ENCODE measurements at places on chromosomes 13 and 19.

DNA sequence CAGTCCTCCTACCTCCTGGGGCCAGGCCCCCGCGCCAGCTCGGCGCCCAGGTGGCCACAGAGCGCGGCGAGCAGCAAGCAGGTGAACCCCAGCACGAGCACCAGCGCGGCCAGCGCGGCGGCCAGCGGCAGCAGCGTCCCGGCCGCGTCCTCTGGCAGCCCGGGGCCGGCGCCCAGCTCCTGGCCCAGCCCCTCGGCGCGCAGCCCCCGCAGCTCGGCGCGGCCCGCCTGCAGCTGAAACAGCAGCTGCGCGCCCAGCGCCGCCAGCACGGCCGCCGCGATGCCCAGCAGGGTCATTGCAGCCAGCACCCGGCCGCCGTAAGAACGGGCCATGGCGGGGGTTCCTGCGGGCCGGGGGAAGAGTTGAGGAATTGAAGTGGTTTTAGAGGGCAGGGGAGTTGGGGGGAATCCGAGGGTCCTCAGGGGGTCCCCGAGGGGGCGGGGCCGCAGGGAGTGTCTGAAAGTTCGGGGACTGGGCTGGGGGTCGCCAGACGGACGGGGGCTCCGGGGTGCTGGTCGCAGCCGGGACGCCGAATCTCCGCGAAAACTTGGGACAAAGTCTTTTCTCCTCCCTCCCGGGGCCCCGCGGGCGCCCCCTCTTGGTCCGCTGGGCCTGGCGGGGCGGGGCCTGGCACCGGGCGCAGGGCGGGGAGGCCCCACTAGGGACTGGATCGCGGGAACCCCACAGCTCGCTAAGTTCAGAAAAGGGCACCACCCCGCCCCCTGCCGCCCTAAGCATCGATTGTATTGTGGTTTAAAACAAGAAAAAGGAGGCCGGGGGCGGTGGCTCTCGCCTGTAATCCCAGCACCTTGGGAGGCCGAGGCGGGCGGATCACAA, at the start of gene TMEM221:
Gene TMEM221, minus strand, starts transcription at position 538 of the 837 bp plus-strand sequence. Its CDS starts 206 bp downstream, at position 332.
- peak; percentile 35 for DNase-seq

DNA sequence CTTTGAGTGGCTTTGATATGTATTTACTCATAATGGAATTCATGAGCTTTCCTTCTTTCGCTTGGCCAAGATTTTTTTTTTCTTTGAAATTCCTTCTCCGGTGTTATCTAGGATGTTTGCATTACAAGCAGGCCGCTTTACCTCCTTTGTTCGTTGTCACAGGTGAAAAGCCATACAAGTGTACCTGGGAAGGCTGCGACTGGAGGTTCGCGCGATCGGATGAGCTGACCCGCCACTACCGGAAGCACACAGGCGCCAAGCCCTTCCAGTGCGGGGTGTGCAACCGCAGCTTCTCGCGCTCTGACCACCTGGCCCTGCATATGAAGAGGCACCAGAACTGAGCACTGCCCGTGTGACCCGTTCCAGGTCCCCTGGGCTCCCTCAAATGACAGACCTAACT, 16.7 kb downstream of the KLF5 start:
- no peak for DNase-seq

DNA sequence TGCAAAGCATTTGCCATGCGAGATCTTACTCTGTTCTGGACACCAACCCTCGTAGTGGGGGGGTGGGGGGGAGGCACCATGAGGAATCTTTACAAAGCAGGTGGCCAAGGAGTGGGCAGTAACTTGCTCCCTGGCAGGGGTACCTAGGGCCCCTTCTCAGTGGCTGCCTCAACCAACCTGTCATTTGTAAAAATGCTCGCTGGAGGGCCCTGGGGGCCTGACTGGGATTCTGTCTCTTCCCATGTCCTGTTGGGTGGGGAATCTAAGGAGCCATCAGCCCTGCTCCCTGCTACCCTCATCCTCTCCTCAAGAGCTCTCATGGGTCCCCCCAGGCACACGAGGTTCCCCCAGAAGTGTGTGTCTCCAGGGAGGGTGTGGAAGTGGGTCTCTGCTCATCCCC, 1.5 kb downstream of the KCNN1 start:
- no peak for DNase-seq

DNA sequence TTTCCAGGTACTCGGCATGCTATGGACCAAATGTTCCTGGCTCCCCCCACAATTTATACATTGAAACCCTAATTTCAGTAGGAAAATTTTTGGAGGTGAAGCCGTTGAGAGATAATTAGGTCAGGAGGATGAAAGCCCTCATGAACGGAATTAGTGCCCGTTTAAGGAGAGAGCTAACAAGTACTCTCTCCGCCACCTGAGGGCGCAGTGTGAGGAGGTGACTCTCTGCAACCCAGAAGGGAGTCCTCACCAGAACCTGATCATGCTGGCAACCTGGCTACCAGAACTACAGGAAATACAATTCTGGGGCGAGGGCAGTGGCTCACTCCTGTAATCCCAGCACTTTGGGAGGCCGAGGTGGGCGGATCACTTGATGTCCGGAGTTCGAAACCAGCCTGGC, 397.8 kb downstream of the SLITRK5 start:
- no peak for DNase-seq

- DNase-seq: no peak
These were observed 21.4 kb downstream of the MIR17HG start for GRCh38 chr13:91368676-91369440.

DNA sequence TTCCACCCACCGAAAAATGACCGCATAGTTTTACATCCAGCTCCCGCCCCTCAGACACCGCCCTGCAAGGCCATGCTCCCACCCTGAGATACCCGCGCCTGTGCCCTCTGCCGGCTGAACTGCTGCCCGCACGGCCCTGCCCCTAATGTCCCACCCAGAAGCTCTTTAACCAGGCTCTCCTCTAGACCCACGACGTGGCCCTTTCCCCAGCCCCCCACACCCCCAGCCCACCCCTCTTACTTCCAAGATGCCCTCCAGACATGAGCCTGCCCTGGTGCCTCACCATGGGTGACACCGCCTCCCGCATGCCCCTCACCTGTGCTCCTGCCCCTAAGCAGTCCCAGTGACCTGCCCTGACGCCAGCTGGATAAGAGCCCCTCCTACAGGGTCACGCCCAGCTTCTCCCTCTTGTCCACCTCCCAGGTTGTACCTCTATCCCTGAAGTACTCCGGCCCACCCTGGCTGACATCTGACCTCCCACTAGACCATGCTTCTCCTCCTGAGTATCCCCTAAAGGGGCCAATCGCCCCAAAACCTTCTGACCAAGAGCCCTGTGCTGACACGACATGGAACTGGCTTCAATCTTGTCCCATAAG, 51.2 kb downstream of the COLGALT1 start:
- DNase-seq: no peak

- DNase-seq: no peak
These were observed 11.8 kb downstream of the PRR12 start for GRCh38 chr19:49602806-49603205.

- no peak for DNase-seq
These were observed 581 bp downstream of the RPL18 start for GRCh38 chr19:48618278-48618915.

GRCh38 chr19:41264581-41265394, 616 bp downstream of the HNRNPUL1 start:
- peak; percentile 51 for DNase-seq

DNA sequence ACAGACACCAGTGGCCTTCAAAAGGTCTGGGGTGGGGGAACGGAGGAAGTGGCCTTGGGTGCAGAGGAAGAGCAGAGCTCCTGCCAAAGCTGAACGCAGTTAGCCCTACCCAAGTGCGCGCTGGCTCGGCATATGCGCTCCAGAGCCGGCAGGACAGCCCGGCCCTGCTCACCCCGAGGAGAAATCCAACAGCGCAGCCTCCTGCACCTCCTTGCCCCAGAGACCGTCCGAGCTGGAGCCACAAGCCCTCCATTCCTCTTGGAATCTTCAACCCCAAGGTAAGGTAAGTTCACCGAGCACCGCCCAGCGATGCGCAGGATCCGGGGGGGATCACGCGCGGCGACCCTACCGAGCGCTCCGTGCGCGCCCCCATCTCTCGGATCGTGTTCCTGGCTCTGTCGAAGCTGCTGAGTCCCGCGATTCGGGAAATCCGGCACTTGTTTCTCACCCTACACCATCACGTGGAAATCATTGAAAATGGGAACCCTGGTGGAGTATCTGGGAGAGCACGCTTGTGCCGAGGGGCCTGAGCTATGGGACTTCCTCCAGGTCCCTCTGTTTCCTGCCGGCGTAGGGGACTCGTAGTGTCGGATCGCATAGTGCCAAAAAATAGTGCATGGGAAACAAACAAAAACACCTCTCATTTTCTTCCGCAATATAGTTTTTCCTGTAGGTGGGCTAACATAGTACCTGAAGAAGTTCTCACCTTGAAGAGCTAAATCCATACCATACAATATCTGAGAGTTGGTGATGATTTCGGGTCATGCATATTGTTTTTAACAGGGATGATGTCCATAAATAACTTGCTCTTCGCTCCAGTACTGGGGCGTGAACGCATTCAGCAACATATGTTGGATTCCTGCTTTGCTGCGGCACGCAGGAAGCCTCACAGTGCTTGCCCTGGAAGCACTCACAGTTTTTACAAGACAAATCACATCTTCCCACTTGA, 9.3 kb downstream of the PDX1 start:
- DNase-seq: no peak

DNA sequence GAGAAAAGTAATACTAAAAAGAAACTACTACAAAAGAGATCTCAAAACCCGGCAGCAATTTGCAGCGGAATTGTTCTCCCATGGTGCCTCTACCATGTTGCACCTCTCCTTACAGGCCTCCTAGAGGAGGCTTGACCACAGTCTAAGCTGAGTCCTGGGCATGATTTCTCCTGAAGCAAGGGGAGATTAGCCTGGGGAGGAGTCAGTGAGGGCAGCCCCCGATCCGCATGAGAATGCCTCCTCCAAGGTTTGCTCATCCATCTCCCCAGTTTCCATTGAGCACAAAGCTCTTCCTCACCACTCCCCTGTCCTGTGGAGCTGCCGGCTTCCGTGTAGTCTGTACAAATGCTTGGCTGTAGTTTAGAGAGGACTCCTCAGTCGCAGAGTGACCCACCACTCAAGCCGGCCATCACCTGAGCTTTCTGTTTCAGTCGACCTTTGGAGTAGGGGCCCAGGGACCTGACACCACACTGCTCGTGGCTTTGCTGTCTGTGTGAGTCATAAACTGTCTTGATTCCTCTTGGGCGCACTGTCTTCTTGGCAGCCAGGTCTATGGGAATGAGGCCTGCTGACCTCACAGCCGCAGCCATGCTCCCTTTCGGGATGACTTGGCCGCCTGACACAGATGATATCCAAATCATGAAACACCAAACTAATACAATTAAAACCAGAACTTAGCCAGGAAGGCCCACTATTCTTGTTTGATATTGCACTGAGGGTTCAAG, 72.3 kb downstream of the C1QTNF9 start:
- no peak for DNase-seq

DNA sequence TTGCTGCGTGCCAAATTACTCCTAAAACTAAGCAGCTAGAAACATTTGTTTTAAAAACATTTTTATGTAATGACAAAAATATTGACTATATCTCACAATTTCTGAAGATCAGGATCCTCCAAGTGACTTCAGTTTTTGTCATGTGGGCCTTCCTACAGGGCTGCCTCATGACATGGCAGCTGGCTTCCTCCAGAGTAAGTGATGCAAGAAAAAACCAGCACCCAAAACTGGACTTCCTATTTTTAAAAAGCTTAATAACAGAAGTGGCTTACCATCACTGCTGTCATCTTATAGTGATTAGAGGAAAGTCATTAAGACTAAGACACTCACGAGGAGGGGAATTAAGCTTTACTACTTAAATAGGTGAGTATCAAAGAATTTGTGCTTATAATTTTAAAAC, 681.7 kb downstream of the PCDH17 start:
- no peak for DNase-seq

DNA sequence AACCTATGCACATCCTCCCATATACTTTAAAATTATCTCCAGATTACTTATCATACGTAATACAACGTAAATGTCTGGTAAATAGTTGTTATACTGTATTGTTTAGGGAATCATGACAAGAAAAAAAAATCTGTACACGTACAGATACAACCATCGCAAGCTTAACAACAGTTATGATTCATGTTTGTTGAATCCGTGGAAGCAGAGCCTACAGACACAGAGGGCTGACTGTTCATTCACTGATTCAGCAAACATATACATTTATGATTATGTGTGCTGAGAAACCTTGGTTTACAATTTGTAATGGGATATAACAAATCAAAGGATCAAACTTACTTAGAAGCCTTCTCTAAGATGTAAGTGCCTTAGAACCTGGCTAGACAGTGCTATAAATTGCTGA, 1.5 kb downstream of the ZNF260 start:
- DNase-seq: no peak

GRCh38 chr19:38644719-38645118, 2.7 kb upstream of the ACTN4 start:
- DNase-seq: no peak

GRCh38 chr19:34806976-34807860, 34.2 kb upstream of the ZNF599 start:
- DNase-seq: no peak

GRCh38 chr13:97853550-97853949, 99.9 kb upstream of the IPO5 start:
- DNase-seq: no peak

- no peak for DNase-seq
These were observed 24.2 kb upstream of the C1QTNF9B start for GRCh38 chr13:23921451-23921888.

DNA sequence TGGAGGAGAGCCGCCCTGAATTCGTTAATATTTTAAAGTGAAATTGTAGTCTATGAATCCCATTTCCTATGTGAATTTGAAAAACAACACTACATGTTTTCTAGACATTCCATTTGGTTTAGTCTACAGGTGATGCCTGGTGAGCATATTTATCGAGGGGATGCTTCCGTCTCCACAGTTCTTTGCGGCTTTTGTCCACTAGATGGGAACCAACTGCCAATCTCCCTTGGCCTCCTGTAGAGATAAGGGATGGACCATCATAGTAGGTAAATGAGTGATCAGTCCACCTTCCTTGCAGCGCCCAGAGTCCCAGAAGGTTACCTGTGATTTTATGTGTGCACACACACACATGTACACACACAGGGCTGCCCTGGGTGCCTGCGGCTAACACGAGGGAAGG, 289.8 kb upstream of the SOX21 start:
- no peak for DNase-seq

DNA sequence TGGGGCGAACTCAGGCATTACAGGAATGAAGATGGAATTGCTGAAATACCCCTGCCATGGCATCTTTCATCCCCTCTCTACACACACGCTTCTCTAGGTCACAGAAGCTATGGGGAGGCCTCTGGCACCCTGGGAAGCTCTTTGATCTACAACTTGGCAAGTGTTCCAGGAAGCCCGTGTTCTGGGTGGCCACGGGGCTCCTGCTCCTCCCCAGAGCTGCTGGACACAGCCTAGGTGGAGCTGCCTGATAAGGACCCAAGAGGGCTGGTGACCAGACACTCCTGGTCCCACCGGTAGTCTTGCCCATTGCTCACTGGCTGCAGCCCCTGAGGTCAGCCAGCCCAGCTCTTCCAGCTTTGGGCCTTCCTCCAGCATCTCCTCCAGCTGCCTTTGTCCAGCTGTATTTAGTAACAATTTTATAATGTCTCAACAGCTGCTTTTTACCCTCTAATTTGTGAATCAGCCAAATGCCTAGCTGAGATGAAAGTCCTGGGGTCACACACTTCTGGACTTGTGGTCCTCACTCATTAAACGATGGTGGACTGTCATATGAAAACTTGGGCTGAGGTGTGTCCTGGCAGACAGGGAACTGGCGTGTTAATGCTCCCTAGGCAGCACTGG, 72.8 kb upstream of the SPATA13 start:
- no peak for DNase-seq

All from stimulated activated CD4-positive, alpha-beta T cell treated with anti-CD3 and anti-CD28 coated beads, Interleukin-15, amount 100 ng/mL, for 1 hour (primary cell).